ENCODE measurements at places on chromosomes 4 and X.

GRCh38 chr4:123478859-123479345 is 82.3 kb downstream of the SPRY1 start:
- DNase-seq, result no peak

GRCh38 chrX:132876523-132877338 is 81.7 kb downstream of the HS6ST2 start:
- DNase-seq, result no peak

- DNase-seq, result peak; percentile 15
These were observed 165.6 kb upstream of the S100G start for GRCh38 chrX:16484338-16484737.

DNA sequence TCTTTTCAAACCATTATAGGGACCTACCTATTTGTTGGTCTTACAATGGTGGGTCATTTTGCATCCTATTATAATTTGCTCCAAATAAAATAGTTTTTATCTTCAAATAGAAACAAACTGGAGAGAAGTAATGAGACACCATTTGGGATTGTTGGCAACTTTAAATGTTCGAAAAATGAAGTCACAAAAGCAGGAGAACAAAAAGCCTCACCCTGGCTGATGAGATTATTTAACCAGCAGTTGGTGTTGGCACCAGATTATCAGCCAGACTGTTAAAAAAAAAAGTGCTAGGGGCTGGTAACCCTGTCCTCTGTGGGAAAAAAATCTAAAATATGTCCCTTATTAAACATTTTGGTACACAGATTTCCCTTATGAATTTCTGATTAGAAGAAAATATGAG is 100.3 kb downstream of the DCK start:
- no peak for DNase-seq

- DNase-seq, result no peak
These were observed 49.5 kb upstream of the GABRQ start for GRCh38 chrX:152588206-152588605.
